CMK (cell line): ENCODE measurements at places on chromosomes 2 and 18.

DNA sequence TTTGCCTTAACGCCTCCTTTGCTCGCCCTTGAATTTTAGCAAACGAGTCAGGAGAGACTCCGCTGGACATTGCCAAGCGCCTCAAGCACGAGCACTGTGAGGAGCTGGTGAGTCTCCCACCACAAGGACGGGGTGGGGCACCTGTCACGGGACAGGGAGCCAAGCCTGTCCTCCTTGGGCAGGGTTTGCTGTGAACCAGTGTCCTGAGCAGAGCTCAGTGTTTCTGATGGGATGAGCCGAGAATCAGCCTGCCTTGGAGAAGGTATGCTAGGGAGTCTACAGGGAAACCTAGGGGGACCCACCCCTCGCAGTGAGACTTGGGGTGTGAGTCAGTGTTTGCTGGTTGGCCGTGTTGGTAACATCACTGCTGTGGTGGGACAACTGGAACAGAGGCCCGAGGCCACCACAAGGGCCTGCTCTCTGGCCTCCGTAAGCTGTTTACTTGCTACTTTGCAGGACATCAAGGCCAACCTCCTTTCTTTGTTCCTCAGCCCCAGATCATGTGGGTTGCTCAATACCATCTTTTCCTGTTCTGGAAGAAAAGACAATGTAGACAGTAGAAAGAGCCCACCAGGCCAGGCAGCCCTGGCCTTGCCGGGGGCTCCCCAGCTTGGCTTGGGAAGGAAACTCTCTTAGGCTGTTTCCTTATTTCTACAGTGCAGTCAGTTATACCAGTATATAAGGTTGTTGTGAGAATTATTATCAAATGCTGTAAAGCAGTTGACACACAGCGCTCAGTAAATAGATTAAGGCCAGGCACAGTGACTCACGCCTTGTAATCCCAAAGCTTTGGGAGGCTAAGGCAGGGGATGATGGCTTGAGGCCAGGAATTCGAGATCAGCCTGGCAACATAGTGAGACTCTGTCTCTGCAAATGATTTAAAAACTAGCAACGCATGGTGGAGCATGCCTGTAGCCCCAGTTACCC is 42.4 kb downstream of the ITGB1BP1 start:
- no peak for DNase-seq

DNA sequence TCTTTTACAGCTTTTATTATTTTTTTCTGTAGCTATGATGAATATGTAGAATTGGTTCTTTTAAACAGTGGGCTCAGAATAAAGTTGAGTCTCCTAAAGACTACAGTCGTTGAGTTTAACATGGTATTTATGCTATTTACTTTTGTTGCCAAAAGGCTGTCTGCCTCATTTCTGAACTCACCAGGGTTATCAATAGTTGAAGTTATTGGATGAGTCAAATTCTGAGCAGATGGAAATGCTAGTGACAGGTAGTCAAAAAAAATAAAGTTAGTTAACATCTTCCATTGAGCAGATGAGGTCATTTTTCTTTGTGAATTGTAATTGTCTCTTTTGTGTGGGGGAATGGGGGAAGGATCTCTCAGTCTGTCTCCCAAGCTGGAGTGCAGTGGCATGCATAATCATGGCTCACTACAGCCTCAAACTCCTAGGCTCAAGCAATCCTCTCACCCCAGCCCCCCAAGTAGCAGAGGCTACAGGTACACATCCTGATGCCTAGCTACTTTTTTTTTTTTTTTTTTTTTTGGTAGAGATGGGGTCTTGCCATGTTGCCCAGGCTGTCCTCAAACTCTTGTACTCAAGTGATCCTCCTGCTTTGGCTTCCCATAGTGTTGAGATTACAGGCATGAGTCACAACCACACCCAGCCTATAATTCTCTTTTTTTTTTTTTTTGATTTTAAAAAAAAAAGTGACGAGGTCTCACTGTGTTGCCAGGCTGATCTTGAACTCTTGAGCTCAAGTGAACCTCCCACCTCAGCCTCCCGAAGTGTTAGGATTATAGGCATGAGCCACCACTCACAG is 8.9 kb downstream of the PAPOLG start:
- no peak for DNase-seq

DNA sequence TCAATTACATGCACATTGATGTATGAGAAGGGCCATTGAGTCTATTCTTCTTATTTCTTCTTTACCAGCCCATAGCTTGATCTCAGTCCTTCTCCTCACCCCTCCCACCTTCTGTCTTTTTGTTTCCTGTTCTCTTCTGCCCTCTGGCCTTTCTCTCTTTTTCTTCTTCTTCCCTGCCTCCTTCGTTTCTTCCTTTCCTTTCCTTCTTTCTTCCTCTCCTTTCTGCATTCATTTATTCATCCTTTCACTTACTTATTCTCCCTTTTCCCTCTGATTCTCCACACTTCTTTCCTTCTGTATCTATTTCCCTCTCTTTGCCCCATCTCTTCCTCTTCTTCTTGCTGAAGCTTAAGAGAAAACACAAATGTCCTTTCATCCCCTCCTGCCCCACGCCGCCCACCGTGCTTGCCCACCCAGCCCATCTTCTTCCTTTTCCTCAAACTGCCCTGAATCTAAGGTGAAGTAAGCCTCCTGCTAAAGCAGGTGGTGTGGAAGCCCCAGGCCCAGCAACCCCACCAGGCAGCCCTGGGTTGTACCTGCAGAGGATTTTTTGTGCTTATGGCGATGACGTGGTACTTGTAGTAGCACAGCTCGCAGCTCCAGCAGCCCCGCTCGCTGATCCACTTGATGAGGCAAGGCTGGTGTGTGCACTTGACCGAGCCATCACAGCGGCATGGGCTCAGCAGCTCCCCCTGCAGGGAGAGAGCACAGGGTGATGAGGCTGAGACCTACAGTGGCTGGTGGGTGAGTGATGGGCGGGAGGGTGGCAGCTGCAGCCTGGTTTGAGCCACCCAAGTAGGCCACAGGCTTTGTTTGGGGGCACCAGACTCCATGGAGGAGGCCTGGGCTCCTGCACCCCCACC is 89.0 kb downstream of the MARCHF4 start:
- no peak for DNase-seq

DNA sequence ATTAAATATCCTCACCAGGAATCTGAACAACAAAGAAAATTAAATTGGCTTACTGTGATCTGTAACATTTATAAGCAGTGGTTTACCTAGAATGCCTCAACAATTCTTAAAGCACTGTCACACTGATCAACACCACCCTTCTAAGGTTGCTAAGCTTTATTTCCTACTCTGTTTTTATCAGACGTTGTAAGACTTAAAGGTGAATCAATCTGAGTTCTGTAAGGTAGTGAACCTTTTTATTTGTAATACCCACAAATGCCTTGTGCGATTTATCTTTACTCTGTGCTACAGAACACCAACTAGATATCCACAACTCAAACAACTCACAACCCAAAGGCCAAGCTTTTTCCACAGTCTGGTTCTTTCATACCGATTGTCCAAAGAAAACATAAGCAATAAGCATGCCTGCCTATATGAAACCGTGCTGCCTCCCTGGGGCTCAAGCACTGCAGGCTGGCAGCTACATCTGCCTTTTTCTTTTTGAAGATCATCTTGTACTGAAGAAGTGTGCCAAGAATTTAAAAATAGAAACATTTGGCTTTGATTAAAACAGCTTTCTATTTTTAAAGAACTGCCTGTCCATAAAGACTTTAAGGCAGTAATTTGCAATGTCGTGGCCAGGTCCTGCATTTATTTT is 490.7 kb downstream of the NUP35 start:
- no peak for DNase-seq

- DNase-seq: no peak
These were observed 39.1 kb upstream of the CPS1 start for GRCh38 chr2:210517264-210517663.

GRCh38 chr2:107822302-107822701 is 4.4 kb upstream of the RGPD4 start:
- DNase-seq: no peak

DNA sequence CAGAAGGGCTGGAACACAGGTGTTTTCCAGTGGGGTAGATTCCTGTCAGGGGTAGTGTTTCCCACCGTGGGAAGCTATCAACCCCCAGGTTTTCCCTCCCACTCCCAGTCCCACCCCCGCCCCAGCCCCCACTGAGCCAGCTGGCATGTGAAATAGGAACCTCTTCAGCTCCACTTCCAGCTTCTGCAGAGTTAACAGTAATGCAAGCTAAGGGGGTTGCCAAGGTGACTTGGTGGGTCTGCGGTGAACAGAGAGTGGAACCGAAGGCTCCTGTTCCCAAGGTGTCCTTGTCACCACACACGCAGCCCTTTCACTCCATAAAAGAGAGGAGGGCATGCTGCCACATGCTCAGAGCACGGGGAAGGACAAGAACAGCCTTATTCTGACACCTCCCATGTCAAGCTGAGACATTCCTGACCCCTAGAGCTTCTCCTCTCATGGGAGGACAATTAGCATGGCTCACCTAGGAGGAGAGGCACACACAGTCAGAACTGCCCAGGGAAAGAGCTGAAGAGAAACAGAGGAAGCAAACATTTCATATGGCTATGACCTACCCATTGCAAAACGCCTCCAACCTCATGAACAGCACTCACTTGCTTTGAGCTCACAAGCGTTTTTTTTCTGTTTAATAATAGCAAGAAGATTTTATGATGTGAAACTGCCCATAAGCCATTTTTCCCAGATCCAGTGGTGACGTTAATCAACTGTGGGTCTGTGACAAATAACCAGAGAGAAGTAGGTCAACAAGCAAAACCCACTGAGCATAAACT is 39.8 kb upstream of the TBC1D8 start:
- no peak for DNase-seq
